NCI-H524 (cell line): ENCODE measurements at places on chromosomes 2 and 18.

DNA sequence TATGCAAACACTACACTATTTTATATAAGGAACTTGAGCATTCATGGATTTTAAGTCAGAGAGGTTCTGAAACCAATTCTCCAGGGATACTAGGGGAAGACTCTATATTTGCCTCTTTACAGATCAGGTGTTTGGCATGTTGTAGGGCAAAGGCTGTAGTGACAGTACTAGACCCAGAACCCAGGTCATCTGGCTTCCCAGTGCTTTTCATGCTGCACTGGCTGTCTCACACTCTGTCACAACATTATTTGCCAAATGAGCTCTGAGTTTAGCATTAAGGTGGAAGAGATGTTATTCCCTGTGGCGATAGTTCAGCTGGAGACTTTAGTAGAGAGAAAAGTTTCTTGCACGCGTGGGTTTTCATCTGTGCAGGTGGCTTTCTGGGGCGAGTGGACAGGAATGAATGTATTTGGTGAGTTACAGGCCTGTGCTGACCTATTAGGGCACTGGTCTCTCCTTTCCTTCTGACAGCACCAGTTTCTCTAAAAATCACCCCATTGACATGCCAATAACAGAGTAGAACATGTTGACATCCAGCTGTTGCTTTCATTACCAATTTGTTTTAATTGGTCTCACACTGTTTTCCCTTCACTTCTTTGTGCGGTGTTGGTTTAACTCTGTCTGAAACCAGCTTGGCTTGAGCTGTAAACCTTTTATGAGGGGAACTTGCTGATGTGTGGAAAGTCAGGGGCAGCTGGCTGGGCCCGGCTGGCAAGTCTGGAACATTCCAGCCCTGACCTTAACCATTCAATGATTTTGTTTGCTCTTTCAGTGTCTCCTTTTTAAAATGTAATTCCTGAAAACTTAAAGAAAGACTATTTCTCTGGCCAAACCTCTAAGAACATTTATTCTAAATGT, 643.0 kb upstream of the FAM98A start:
- DNase-seq = no peak

GRCh38 chr2:169778446-169778845, 20.2 kb upstream of the SSB start:
- DNase-seq = no peak

GRCh38 chr2:112709703-112710102, 11.1 kb upstream of the NT5DC4 start:
- no peak for DNase-seq

DNA sequence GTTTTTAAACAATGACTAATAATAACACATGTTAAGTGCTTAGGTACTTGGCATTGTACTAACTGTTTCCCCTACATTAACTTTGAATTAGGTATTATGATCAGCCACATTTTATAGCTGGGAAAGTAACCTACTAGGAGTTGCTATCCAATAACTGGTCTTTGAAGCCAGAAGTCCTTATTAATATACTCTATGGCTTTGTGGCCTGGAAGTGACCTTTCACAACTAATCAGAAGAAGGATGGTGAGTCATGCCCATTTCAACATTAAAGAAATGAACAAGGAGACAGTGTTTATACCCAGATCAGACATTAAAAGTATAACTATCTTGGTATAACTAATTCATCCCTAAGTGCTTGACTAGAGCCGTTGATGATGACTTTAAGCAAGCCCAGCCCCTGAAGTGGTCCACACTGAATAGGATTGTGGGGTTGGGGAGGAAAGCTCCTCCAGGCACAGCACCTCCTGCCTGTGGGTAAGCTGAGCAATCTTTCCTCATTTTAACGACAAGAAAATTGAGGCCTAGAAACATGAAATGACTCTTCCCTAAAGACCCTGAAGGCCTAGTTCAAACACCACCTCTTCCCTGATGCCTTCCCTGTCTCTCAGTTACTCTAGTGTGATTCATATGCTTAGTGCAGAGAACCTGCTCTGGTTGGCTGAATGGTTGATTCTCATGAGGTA, 71.6 kb upstream of the RFX8 start:
- no peak for DNase-seq

- no peak for DNase-seq
Measured at GRCh38 chr18:48645427-48646002, 106.7 kb downstream of the CTIF start.

GRCh38 chr18:58351776-58352175, 277.1 kb downstream of the ALPK2 start:
- DNase-seq = no peak

DNA sequence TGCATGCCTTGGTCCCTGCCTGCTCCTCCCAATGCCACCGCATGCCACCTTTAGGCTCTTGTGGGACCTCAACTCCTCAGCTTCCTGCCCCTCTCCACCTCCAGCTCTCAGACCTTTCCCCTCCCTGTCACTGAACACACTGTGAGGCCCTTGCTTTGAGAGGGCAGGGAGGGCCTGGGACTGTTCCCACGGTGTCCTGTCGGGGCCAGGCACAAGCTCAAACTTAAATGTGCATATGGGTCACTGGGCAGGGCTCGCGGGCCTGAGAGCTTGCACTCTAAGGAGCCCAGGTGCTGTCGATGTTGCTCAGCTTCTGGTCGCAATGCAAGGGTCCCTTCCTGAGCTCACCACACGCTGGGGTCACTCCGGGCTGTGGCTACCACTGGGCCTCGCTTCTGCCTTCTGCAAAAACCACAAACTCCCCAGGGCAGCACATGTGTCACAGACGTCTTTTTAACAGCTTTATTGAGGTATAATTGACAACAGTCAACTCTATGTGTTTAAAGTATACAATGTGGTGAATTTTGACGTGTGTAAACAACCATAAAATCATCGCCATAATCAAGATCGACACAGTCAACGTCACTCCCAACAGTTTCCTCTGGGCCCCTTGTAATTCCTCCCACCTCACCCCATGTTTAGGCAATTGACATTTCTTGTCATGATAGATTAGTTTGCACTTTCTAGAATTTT, 11.9 kb upstream of the B3GNT7 start:
- no peak for DNase-seq

DNA sequence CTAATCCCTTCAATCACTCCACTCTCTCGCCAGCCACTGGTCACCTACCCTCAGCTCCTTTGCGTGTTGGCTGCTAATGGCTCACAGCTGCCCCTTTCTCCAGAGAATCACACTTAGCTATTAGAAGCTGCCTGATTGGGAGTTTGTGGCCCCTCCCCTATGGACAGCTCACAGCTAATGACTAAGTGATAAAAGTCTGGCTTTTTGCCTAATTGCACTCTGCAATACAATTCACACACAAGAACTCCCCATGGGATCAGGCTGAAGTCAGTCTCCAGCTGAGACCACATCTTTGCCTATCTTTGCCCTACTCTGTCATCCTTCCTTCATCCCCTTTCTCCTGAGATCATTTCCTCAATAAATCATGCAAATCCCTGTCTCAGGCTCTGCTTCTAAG, 701.9 kb upstream of the RAB6C start:
- DNase-seq = peak; percentile 31

- DNase-seq = no peak
Measured at GRCh38 chr2:117308861-117309770, 505.4 kb upstream of the DDX18 start.

DNA sequence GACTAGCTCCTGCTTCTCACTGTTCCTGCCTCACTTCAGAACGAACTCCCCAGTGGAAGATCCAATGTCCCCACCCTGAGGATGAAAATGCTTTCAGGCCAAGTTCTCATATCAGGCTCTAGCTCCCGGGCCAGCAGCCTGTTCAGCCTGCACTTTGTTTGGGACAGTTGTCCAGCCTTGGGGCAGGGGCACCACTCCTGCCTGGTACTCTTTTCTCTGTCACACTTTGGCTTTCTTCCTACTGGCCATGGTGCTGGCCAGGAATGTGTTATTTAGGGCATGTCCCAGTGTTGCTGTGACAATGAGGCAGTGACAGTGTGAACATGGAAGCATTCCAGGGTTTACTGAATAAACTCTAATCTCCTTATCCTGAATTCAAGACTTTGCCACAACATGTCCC, 154.1 kb downstream of the GALNT14 start:
- DNase-seq = no peak

- peak; percentile 85 for DNase-seq
Measured at GRCh38 chr2:201466050-201466675, 14.6 kb downstream of the STRADB start.

DNA sequence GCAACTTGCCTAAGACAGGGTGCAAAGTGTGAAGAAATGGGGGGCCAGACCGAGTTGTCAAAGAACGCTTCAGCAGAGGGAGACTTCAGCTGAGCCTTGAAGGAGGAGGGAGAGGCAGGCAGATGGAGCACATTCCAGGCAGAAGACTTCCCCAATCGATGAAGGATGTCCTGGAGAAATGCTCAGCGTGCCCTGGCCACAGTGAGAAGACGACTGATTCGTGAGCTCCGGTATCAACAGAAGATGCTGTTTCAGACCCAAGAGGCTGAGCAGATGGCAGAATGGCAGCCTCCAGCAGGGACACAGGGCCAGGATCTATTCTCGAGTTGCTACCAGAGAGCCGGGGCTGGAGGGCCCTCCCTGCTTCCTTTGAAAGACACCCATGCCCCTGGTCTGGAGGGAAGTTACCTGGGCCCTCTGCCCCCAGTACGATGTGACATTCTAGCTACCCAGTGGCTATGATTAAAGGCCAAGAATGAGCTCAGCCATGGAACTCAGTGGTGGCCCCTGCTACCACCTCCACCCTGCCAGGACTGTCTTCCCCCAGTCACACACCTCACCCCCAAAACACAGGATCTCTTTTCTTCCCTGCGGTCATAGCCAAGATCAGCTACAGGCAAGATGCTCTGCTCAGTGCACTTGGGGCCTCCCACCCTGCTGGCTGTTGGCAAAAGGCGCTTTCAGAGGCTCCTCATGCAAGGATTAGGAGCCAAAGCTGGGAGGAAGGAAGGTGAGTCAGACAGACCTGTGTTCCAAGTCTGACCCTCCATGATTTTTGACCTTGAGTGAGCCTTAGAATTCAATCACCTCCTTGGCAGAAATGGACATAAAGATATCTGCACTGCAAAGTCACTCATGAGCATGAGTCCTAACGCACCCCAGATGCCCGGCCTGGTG, 84.3 kb downstream of the TFCP2L1 start:
- no peak for DNase-seq
